Spleen (tissue), 13 donors: ENCODE measurements at places on chromosomes 11 and 22.

- DNase-seq: no peak
Measured at GRCh38 chr22:37951305-37951704, 2.1 kb downstream of the C22orf23 start.

DNA sequence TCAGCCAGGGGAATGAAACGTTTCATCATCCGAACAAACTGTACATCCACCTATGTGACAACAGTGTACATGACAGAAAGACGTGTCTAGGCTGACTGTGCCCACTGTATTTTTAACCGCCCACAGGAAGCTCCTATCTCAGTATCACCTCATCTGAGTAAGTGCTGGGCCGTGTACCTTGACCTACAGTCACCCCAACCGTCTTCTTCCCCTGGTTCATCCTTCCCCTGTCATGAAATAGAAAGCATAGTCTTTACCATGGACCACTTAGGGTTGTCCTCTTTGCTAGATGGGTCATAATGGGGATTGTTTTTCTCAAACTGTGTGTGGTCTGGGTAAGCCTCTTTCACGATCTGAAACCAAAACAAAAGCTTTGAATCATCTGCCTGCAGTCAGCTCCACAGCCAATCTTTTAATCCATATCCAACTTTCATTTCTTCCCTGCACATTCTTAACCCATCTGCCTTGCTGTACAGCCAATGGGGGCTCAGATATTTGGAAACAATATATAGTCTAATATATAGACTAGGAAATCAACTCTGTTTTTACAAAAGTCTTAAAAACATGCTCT lies 4.2 kb downstream of the THYN1 start:
- no peak for DNase-seq

- DNase-seq: no peak
Measured at GRCh38 chr11:88070437-88070836, 104.8 kb downstream of the RAB38 start.

DNA sequence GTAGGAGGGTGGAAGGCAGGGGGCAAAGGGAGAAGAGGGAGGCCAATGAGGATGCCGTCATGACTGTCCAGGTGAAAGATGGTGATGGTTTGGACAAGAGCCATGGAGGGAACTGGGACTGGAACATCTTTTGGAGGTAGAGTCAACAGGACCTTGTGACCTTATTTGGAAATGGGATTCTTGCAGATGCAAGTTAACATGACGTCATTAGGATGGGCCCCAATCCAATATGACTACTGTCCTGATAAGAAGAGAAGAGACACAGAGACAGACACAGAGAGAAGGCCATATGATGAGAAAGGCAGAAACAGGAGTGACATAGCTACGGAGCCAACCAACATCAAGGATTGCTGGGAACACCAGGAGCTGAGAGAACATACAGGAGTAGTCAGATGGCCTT lies 31.0 kb upstream of the ISX start:
- DNase-seq: no peak

DNA sequence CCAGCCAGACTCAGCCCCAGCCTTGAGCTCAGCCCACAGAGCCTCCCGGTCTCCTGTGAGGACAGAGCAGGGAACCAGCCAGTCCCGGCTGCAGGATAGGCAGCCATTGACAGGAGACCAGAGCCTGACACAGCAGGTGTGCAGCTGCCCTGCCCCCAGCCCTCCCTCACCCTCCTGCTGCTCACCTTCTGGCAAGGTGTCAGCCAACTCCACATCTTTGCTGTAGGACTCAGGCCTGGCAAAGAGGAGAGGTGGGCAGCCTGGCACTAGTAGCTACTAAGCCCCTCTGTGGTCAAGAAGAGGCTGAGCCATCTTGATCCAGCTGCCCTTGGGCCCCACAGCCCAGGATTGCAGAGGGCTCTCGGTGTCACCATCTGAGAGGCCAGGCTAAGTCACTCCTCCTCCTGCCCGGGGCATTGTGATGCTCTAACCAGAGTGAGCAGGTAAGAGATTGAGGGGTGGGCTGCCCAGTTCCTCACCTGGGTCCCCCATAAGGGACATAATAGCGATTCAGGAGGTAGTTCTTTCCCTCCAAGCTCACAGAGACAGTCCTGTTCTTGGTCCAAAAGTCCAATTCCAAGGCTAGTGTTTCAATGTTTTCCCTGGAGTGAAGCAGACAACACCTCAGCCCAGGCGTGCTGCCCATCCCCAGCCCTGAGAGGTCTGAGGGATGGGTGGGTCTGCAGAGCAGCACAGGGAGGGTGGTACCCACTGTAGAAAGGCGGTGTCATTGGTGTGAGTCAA lies 18.6 kb downstream of the TREH start:
- DNase-seq: no peak
